ENCODE measurements at places on chromosomes 6 and 20.

DNA sequence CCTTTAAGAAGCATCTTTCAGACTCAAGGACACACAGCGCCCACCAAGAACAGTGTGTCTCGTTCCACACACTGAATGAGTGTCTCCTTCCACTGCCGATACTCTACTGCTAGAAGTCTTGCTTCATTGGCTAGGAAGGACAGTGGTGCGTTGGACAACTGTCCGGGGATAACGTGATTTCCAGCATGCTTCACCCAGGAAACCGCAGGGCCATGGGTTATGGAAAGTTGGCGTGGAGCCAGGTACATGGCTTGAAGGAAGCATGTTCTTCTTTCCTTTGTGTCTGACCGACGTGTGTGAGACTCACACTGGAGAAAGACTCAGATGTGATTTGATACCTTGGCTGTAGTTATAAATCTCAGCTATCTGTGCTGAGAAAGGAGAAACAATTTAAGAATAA, 73.2 kb downstream of the SMOC2 start:
- peak; percentile 1 for DNase-seq

GRCh38 chr6:110951986-110952794, 6.3 kb upstream of the GTF3C6 start:
- peak; percentile 34 for DNase-seq

GRCh38 chr6:12369781-12370262, 79.7 kb downstream of the EDN1 start:
- DNase-seq, result no peak

DNA sequence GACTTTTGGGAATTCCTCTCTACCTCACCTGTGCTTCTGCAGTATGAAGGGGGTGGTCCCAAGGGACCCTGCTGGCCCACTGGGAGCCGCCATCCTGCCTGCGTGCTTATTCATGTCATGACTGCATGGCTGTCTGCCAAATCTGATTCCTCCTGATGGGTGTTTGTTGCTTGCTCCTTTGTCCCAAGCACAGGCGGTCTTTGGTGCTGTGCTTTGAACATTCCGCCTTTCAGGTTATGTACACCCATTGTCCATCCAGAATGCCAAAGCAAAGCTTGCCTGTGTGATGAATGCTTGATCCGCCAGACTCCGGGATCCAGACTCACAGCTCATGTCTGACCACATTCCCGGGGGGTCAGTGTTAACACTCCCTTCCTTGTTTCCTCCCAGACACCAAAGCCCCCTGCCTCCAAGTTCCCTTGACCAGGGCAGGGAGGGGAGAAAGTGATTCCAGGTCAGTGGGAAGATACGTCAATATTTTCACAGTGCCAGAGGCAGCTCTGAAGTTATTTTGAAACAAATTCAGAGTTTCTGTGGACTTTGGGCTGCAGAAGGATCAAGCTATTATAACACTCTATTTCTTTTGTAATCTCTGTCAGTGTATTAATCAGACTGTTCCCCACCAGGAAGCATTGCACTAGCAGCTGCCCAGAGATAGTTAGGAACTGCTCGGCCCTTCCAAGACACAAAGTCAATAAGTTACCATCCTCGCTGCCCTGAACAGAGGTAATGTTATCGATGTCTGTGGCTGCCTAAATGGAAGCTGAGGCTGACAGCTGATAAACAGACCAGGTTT, 9.5 kb downstream of the DAAM2 start:
- no peak for DNase-seq

DNA sequence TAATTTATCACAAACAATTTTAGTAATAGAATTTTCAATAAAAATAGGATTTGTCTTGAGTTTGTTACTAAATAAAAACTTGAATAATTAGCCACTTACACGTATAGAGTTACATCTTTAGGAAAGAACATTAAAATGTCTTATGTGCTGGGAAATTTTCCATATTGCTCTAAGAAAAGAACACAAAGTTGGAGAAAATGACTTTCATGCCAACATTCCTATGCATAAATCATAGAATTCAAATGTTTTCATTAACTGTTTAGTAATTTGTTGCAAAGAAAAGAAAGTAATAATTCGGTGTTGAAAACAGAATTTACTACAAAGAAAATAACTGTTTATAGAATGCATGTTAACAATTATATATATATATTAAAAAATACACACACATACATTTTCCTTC, 4.7 kb upstream of the TBC1D32 start:
- no peak for DNase-seq

DNA sequence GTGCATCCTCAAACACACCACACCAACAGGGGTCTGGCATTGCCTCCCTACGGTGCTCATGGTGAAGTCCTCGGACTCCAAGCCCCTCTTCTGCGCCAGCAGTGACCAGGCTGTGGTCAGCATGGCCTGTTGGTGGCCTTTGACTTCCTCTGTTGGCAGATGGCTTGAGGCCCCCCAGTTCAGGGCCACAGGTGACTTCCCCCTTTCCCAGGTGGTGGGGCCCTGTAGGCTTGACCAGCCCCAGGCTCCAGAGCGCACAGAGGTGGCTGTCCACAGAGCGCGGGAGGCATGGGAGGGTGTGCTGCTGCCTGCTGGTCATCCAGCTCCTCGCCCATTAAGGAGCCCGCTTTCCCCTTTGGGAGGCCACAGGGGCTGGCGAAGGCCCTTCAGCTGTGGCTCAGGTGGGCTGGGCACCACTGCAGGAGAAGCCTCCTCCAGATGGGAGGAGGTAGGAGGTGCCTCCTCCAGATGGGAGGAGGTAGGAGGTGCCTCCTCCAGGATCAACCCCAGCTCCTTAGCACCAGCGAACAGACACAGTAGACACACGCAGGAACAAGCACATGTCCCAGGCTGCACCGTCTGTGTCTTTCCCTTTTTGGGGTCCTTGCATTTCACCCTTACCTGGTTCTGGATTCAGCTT, 52.1 kb upstream of the BHLHE23 start:
- DNase-seq, result no peak

DNA sequence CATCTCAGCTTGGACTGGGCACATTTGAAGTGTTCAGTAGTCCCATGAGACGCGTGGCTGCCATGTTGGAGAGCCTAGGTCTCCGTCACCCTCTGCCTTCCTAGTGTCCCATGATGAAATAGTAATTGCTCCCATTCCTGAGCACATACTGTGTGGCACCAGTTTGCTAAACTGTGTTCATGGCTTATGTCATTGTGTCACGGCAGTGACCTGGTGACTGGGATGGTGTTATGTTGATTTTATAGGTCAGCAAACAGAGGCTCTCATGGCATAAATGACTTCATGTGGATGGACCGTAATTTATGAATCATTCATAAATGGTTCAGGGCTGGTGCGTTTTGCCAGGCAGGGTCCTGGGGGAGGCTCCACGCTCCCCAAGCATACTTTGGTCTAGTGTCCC, 3.8 kb downstream of the BCAS4 start:
- no peak for DNase-seq

GRCh38 chr20:39107741-39108140, 145.6 kb downstream of the DHX35 start:
- no peak for DNase-seq

- peak; percentile 50 for DNase-seq
Measured at GRCh38 chr6:108574457-108575141, 13.9 kb downstream of the FOXO3 start.

- no peak for DNase-seq
Measured at GRCh38 chr6:77548190-77548589, 84.9 kb upstream of the HTR1B start.

DNA sequence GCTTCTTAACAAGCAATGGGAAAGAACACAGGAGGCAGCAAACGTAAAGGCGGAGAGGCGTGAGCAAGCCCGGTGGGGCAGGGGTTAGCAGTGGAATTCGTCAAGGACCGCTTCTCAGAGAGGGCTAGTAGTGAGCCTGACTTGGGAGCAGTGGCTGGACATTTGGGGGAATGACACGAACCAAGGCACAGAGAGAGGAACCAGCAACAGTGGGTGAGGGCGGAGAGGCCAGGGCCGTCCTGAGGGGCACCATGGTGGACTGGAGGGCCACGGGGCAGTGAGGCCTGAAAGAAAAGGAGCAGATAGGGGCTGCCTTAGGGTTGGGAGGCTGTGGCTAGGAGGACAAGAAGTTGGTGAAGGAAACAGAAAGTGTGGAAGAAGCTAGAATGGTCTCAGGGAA, 12.1 kb upstream of the ARID1B start:
- DNase-seq, result no peak

DNA sequence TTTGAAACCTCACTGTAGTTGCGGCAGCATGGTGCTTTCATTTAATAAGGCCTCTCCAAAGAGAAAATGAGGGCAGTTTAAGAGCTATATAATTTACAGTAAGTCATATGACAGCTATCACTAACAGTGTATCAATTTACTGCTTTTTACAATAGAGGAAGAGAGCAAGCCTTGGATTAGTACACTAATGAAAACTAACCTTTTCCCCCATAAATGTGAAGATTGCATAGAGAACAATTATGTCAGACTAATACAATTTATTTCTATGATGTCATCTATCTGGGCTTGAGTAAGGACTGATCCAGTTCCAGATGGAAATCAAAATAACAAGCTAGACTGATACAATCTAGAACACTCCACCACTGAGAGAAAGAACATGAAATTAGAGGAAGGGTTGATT, 78.1 kb upstream of the FAM83B start:
- DNase-seq, result no peak

DNA sequence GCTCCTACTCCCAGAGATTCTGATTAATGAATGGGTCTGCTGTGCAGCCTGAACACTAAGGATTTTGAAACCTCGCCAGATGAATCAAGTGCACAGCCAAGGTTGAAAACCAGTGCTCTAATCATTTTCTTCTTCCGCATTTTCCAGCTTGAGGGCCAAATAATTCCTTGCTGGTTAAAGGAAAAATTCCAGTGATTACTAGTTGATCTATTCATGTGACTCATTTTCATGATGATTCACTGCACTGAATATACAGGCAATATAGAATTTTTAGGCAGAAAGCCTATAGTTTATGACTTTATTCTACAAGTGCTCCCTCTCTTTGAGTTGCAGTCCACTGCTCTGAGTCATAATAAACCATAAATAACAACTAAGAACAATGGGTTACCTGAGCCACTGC, 80.6 kb upstream of the PROKR2 start:
- DNase-seq, result no peak

DNA sequence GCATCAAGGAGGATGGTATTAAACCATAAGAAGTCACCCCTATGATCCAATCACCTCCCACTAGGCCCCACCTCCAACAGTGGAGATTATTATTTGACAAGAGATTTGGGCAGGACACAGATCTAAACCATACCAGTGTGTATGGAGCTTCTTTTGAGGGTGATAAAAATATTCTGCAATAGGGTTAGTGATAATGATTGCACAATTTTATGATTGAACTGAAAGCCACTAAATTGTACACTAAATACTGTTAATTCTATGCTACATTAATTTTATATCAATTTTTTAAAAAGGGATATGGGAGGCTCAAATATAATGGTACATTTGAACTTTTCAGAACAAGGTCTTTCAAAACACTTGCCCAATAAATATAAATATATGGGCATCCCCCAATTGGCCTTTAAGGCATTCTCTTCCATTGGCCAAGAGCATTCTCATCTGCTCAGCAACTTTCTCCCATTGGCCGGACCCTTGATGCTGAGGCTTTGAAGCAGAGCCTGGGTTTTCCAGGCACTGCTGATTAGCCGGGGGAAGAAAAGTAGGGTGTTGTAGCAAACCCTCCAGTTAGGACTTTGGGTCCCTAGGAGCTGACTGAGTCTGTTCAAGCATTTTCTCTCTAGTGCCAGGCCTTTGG, 209.9 kb downstream of the LRFN2 start:
- peak; percentile 57 for DNase-seq

- peak; percentile 88 for DNase-seq
Measured at GRCh38 chr6:56890683-56891429, 64.1 kb upstream of the BEND6 start.

DNA sequence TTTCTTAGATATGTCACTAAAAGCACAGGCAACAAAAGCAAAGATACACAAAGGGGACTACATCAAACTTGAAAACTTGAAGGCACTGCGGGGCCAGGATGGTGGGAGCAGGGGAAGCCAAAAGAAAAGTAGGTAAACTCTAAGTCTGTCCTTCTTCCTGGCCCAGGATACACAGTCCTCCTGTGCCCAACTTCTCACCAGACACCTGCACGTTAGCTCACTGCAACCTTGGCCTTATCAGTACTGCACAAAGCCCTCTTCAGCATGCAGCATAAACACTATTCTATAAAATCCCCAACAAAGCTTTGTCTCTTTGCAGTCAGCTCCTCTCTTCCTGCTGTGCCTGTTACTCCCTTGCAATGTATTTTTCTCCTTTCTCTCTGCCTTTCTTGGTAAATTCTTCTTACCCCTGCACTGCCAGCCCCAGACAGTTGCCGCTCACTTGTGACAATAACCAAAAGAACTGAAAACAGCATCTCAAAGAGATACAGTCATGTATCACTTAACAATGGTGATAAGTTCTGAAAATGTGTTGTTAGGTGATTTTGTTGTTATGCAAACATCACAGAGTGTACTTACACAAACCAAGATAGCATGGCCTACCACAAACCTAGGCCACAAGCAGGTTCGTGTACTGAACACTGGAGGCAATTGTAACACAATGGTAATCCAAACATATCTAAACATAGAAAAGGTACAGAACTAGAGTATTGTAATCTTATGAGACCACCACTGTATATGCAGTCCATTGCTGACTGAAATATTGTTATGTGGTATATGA, 51.2 kb downstream of the NINL start:
- no peak for DNase-seq

GRCh38 chr6:156618600-156619205, 158.5 kb upstream of the ARID1B start:
- no peak for DNase-seq

DNA sequence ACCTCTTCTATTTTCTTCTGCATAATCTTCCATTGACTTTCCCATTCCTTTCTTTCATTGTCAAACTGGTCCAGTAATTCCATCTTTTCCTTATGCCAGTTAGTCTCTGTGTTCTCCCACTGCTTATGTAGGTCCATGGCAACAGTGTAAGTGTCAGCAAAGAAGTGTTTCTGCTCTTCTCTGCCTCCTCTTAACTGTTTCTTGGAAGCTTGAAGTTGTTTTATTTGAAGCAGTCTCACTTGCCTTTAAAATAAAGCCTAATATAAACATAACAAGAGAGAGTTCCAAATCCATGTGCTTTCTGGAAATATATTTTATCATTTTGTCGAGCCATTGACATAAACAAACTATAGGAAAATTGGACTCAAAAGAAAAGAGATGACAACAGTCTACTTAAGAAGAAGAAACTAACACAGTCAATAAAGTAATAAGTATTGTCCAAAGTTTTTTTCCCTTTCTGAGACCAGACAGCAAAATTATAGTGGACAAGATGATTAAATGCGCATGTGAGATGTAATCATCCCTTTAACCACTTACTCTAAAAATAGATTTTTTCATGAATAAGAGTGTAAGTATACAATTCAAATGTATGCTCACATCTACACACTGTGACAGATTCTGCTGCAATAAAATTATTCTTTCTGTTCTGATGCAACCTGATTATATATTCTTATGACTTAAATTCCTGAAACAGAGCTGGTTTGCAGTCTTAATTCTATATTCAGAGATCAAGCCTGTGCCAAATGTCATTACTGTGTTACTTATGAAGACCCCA, 5.2 kb downstream of the KIAA0408 start:
- DNase-seq, result peak; percentile 24

DNA sequence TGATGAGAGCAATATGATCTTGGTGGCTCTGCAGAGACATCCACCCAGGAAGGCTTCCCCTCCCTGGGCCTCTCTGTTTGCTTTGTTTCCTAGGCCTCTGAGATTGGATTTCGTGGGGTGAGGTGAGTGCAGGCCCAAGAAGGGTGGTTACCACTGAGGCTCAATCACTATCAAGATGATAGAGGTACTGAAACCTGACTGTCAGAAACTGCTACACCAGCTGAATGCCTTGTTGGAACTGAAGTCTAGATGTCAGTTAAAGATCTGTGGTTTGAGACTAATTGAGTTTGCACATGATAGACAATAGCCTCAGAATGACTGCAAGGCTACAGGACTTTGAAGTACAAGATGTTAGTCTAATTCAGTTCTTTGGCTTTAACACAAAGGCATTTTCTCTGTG, 15.2 kb downstream of the VNN1 start:
- DNase-seq, result peak; percentile 37

Data from OCI-M1 (cell line).